Astrocyte (in vitro differentiated cells and primary cell): ENCODE measurements at places on chromosomes 2 and 18.

GRCh38 chr2:224401641-224402342 lies at the start of gene FAM124B:
TSS of gene FAM124B (minus strand) at chr2:224402107. CDS start at chr2:224401768, 339 bp downstream.
- DNase-seq: no peak

GRCh38 chr2:112566104-112566503 lies 18.3 kb upstream of the CHCHD5 start:
- DNase-seq: no peak

GRCh38 chr2:213246497-213247281 lies 37.6 kb upstream of the SPAG16 start:
- DNase-seq: peak; percentile 20

DNA sequence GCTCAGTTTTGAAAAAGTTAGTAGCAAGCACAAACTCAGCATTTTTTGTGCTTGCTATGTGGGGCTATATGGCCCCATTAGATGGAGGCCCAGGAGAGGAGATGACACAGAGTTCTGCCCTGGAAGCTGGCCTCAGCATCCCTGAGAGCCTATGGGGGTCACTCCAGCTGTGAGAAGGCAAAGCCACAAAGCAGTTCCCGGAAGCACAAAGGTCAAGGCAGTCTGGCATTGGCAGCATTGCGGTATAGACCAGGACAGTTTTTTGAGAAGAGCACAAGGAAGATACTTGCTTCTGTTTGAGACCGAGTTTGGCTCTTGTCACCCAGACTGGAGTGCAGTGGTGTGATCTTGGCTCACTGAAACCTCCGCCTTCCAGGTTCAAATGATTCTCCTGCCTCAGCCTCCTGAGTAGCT lies 7.5 kb upstream of the ITPRIPL1 start:
- no peak for DNase-seq

GRCh38 chr18:76345901-76346300 lies 149.1 kb downstream of the ZNF516 start:
- no peak for DNase-seq

GRCh38 chr18:58670404-58671110 lies 708 bp upstream of the MALT1 start:
- DNase-seq: peak; percentile 58

GRCh38 chr2:149826471-149827125 lies 239.0 kb upstream of the MMADHC start:
- DNase-seq: peak; percentile 48

- peak; percentile 41 for DNase-seq
Observed at GRCh38 chr2:100070078-100070477, 72.3 kb downstream of the AFF3 start.

DNA sequence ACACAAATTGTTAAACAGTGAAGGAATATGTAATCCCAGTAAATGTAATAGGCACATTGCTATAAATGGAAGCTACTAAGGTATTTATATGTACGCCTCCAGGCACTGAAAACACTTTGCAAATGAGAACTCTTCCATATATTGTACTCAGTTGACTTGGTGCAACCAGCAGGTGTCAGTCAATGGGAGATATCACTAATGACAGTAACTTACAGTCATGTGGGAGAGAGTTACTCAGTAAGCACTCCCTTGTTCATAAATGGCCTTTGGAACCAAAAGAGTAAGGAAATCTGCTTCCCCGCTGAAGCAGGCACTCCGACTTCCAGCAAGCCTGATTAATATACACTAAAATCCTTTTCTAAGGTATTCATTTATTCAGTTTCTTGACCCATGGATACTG lies 5.9 kb downstream of the MDH1 start:
- DNase-seq: no peak

DNA sequence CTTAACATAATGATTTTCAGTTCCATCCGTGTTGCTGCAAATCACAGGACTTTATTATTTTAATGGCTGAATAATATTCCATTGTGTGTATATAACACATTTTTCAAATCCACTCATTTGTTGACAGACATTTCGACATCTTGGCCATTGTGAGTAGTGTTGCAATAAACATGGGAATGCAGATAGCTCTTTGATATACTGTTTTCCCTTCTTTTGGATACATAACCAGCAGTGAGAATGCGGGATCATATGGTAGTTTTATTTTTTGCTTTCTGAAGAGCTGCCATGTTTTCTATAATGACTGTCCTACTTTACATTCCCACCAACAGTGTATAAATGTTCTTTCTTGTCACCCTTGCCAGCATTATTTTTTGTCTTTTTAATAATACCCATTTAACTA lies 420.3 kb upstream of the CHAC2 start:
- DNase-seq: no peak

- peak; percentile 27 for DNase-seq
Observed at GRCh38 chr2:73290049-73290839, 3.1 kb downstream of the EGR4 start.

DNA sequence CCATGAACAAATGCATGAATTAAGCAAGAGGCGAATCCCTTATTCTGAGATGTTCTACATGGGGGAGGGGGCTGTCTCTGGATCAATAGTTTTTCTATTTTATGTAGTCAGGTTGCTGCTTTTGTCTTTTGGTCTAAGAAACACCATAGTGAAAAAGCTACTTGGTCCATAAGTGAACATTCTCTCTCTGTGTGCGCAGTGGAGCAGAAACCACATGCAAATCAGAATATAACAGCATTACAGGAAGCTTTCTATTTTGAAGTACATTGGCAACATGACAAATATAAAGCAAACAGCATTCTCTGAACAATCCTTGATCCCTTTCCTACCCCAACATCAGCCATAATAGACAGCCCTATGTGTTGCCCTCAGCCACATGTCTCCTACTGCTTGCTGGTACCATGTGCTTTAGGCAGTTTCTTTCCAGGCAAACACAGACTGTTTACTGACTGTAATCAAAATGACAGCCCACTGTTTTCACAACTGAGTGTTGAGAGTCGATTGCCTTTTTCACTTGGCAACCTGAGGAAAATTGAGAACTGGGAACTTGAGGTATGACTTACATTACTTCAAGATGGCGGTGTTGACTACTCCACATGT lies 10.6 kb downstream of the SCN3A start:
- DNase-seq: no peak

DNA sequence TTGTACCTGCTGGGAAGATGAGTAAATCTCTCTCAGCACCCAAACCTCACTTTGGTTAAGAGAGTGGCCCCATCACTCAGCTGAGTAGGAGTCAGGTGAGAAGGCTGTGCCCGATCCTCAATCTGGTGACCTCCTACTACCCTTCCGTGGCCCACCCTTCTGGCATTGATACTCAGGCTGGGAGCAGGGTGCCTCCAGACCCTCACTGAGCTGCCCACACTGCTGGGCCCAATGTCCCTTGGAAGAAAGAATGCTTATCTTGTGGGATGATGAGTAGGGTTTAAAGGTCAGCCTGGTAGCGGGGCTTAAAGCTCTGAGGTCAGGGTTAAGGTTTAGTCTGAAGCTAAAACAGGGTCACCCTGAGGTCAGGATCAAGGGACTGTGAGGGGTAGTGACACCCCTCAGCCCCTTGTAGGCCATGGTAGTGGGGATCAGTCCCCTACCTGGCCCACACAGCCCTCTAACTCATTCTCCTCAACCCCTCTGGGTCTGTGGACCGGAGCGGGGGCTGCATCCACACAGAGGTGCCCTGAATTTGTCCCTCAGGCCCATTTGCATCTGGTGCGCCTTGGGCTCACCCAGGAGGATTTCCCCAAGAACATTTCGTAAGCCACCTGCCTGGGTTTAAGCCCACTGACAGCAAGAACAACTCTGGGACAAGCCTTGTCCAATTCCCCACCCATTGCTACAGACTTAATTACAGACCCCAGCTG lies 123.8 kb downstream of the CYP26B1 start:
- DNase-seq: no peak

GRCh38 chr2:143574069-143574468 lies 444.9 kb downstream of the ARHGAP15 start:
- DNase-seq: no peak

DNA sequence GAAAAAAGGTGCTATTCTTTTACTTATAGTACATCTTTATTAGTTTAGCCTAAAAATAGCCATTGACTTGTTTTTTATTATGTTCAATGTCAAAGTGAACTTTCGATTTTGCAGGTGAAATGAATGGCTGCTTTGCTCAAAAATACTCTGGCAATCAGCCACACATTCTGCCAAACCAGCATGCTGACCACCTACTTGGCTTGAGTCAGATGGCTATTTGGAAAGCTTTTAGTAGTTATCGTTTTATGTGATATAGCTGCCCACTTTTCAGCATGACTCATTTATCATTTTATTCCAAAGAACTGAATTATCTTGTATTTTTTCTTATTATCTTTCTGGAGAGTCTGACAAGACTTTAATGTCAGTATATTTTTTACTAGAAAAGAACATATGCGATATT lies 1615.8 kb upstream of the TMEFF2 start:
- peak; percentile 64 for DNase-seq

DNA sequence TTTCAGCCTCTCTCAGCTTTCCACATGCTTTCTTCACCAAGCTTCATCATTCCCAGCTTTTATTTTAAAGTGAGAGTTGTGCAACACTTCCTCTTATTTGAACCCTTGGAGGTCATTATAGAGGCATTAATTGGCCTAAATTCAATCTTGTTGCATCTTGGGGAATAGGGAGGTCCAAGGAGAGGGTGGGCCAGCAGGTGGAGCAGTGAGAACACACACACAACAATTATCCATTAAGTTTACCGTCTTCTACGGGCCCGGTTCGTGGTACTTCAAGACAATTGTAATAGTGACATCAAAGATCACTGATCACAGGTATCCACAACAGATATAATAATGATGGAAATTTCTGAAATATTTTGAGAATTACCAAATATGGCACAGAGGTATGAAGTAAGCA lies 457.2 kb upstream of the SMIM21 start:
- DNase-seq: no peak

DNA sequence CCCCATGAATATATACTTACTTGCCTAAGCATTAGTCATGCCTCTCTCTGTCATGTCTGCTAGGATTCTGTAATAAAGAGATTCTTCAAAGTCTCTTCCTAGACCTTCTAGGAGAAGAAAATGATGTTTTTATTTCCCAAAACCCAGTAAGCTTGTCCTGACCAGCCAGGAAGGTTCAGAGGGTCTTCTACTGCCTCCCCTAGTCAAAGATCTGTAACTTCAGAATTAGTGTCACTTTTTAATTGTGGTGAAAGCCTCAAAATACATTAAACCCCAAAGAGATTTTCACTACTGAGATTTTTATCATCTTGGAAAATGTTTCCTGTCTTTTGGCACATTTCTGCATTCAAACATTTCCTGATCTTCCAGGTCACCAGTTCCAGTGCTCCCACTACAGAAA lies 232.9 kb upstream of the STK17B start:
- DNase-seq: peak; percentile 20

GRCh38 chr18:24219561-24220317 lies 80.9 kb downstream of the CABYR start:
- no peak for DNase-seq

GRCh38 chr2:33013684-33014110 lies 66.9 kb downstream of the LTBP1 start:
- peak; percentile 44 for DNase-seq

GRCh38 chr18:2618009-2618408 lies 37.5 kb upstream of the SMCHD1 start:
- DNase-seq: peak; percentile 85

DNA sequence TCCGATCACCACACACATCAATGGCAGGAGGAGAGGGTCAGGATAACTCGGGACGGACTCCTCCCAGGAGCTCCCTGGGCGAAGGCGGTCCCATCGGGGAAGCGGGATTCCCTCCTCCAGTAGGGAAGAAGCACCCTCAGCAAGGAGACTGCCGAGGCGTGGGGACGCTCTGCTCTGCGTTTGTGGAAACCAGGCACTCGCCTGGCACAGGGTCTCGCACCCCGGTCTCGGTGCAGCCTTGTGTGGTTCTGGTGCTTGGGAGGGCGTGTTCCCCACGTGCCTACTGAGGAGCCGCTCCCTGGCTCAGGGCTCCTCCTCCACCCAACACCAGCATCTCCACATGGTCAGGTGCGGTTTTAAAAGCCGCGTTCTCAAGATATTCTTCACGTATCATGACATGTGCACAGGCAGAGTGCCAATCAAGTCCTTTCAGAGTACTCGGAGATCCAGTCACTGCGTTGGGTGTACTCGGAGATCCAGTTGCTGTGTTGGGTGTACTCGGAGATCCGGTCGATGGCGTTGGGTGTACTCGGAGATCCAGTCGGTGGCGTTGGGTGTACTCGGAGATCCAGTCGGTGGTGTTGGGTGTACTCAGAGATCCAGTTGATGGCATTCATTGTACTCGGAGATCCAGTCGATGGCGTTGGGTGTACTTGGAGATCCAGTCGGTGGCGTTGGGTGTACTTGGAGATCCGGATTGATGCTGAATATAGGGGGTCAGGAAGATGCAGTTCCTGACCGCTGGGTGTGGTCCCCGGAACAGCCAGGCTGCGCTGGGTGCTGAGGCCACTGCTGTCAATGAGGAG lies 117.5 kb downstream of the RTP5 start:
- DNase-seq: no peak

DNA sequence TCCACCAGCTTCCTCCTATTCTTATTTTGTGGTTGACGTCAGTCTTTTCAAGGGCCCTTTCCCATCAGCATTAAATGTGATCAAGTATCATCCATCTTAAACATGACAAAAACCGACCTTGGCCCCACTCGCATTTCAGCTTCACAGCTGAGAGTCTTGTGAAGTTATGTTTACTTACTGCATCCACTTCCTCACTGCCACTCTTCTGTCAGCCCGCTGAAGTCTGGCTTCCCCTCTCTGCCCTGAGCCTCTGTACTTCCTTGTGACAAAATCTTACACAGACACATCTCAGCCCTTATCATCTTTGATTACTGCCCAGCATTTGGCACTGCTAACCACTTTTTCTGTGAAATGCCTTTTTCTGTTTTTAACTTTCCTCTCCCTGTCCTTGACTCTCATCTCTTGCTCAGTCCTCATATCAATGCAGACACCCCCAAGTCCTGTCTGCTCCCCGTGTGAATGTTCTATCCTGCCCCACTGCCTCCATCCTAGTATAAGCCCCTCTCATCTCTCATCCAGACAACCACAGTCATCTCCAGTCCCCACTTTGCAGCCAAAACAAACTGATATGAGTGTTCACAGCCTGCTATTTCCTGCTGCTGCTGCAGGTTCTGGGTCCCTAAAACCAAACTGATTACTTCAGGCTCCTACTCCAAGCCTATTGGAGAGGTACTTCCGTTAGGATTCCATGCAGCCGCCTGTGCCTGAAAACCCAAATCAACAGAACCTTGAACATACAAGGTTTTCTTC lies 31.4 kb downstream of the FOSL2 start:
- DNase-seq: peak; percentile 47

DNA sequence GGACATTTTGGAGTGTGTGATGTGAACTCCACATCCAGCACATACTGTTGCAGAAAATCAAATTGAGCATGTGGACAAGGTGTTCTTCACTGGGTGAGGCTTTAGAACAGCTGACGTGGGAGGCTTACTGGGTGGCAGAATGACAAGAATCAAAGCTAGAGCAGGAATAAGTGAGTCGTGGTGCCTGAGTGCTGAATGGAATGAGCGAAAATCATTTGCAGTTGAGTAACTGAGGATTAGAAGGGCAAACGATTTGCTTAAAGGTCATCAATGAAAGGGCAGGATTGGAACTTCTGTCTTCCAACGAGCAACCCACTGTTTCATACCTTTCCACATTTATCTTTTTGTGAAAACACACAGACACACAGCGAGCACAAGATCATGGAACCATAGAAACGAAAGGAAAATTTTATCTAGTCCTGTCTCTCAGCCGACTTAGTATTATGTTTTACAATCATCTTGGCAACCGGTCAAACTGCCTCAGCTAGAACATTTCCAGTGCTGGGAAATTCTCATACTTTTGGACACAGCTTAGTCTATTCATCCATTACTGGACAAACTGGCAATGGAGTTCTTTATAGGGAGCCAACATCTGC lies 7.2 kb upstream of the DAW1 start:
- DNase-seq: peak; percentile 55
